Substantia nigra (tissue), 51 donors: ENCODE measurements at places on chromosomes 7 and 10.

DNA sequence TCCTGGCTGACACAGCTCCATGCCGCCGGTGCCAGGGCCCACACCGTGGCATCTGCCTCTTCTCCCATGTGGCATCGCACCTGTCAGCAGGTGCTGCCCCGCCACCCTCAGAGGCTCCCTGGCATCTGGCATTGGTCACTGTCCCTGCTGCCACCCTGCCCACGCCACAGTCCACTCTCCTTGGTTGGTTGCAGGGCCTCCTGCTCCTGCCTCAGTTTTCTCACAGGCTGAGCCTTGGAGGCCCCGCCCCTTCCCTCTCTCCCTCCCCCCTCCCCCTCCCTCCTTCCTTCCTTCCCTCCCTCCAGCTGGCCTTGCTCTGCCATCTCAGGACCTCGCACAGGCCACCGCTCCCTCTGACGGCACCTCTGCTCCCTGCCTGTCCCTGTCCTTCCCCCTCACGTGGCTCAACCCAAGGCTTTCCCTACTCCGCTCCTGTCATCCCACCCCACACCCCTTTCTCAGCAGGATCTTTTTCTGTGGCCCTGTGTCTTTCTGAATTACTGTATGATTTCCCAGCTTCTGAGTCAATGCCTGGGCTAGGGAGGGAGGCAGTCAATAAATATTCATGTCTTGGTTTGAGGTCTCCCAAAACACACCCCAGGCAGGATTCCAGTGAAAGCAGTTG lies 87.4 kb downstream of the INPP5A start:
- no peak for DNase-seq

DNA sequence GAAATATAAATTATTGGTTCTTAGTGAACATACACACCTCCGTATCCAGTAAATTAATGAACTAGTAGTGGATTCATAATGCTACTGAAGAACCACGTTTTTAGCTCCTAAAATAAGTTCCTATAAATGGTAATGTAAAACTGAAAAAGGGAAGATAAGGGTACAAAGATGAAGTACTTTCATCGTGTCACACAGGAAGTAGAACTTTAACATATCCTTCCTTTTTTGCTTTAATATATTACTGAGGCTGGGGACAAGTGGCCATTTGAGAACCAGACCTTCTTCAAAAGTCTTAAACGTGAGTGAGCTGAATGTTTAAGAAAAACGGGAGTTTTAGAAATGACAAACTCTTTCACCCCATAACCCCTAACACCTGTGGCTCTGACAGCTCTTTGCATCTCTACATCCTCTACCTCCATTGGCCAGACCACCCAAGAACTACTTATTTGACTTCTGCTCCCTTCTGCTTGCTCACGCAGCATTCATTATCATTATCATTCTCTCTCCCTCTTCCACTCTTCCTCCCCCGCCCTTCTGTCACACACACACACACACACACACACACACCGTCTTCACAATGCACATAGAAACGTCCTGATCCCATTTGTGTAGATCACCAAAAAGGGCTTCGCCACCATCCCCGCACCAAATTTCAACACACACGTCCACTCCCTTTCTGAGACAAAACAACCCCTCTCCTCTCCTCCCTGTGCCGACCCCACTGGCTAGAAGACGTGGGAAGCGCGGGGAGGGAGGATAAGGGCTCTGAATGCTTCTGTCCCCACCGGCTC lies 677 bp downstream of the SKAP2 start:
- no peak for DNase-seq

DNA sequence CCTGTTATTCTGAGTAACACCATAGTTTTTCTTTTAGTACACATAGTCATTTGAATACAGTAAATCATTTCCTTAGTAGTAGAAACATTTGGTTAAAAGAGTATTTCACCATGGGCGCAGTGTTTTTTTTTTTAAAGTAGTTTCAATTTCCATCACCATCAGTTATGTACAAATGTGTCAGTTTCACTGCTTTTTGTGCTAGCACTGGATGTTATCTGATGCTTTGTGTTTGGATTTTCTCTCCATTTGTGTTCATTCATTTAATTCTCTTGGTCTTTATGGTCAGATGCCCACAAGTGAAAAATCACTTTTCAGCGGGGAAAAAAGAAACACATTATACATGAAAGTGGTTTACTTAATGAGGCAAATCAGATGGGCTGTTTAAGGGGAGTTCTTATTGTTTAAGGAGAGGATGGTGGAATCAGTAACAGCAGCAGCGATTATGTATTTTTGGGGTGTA lies 16.0 kb upstream of the HK1 start:
- no peak for DNase-seq

DNA sequence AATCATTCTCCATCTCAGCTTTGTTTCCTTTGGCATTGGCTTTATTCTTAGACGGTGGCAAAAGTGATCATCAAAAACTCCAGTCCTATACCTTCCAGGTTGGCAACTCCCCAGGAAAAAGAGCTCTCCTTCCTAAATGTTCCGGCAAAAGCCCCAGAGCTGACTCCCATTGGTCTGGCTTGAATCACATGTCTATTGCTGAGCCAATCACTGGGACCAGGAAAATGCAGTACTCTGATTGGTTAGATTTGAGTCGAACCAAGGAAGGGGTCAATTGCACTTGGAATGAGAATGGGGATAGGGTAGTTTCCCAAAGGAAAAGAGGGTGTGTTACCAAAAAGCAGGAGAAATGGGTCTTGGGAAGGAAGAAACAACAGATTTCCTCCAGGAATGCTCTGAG lies 22.3 kb downstream of the LEP start:
- DNase-seq, result no peak

DNA sequence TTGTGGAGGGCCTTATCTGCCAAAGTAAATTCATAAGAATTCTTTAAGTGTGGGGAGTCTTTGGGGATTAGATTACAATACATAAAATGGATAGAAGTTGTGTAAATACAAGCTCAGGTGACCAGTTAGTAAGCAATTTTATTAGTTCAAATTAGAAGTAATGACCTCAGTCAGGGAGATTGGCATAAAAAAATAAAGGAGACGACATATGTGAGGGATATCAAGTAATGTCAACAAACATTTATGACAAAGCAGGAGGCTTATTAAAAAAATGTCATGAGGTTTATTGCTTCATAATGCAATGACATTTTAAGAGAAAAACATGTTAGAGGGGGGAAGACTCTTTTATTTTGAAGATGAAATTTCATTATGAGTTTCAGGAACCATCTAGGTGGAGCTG lies 1137.0 kb upstream of the PHF14 start:
- no peak for DNase-seq

DNA sequence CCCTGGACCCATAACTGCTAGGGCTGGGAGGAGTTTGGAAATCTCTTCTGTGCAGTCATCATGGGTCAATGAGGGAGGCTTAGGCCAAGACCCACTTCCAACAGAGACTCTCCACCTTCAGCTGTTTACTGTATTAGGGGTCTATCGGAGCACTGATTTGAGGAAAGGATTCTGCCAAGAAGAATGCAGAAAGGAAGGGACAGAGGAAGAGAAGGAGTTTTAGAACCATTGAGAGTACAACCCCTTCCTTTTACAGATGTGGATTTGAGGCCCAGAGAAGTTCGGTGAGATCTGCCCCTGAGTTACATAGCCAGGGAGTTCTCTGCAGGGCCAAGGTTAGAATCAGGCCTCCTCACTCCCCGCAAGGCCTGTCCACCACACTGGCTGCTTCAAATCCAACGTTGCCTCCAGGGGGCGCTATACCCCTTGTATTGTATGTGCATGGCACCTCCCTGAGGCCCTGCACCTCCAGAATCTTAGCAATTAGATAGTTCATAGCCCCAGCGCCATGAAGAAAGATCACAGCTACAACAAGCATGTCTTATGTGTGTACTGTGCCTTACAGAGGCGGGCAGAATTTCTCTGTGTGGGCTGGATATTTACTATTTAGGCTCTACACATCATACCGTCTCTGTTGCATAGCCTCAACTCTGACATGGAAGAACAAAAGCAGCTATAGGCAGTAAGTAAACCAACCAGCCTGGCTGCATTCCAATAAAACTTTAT lies 246.8 kb downstream of the SKIDA1 start:
- DNase-seq, result peak; percentile 59

GRCh38 chr10:86668297-86669165 lies at the start of gene LDB3:
Gene LDB3, plus strand, starts transcription at chr10:86668511. Its CDS starts 181 bp downstream, at chr10:86668692.
- DNase-seq, result no peak

DNA sequence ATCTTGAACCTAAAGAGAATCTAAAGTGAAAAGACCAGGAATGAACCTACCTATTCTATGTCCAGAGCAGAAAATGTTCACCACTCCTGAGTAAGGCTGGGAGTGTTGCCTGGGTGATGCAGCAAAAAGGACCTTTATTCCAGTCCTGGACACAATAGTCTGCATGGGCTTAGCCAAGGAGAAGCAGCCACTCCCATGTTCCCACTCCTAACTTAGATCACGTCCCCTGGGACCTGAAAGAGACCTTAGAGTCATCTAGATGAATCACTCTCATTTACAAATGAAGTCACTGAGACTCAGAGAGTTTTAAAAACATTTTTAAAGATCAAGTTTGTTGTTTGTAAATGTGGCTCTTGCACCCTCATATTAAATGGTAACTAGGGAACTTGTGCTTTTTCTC lies 763.4 kb downstream of the KCNMA1 start:
- no peak for DNase-seq

GRCh38 chr7:137695942-137696341 lies 150.8 kb downstream of the DGKI start:
- DNase-seq, result no peak
